ENCODE measurements at places on chromosomes 1 and 21.

DNA sequence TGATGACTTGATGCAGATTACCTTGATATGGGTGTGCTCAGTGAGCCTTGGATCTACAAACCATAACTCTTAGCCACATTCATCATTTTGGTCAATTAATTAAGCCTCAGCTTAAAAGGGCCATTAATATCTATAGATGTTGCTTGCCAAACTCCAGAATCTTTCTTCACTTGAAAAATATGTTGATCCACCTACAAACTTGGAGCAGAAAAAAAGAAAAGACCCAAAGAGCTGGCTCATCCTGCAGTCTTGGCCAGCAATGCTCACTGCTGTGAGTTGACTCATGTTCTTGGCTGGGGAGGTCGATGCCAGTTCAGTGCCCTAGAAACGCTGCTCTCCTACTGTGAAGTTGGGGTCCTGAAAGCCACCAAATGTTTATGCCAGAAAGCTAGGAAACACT, 75.4 kb downstream of the DPT start:
- no peak for DNase-seq

DNA sequence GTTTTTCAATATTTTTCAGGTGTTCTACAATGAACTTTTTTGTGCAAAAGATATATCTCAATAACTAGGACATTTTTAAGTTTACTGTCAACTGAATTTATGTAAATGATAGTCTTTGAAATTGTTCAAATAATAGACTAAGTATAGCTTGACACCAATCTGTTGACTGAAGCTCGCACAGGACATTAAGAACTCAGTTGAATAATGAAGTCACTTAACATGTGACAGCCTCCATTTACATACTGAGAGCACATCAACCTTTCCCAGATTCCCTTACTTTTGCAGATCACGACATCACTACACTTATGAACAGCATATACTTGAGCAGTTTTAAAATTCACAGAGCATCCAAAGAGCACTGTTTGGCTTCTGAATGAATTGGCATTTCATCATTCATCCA, 268.2 kb downstream of the LRRC7 start:
- DNase-seq, result no peak

DNA sequence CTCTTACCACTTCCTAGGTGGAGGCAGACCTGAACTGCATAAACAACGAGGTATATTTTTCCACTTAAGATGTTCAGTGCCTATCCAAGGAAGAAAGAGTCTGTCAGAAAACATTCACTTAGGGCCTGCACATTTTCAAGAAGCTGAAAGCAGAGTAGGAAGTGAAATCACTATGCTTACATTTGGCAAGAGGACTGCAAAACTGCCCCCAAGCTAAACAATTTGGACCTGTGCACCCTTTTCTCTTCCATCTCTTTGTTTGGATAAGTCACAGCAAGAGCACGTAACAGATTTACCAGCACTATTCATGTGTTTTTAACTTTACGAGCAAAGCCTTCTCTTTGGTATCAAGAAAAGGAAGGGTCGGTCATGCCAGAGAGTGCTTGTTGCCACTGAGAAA, 13.2 kb upstream of the BEND5 start:
- DNase-seq, result no peak

DNA sequence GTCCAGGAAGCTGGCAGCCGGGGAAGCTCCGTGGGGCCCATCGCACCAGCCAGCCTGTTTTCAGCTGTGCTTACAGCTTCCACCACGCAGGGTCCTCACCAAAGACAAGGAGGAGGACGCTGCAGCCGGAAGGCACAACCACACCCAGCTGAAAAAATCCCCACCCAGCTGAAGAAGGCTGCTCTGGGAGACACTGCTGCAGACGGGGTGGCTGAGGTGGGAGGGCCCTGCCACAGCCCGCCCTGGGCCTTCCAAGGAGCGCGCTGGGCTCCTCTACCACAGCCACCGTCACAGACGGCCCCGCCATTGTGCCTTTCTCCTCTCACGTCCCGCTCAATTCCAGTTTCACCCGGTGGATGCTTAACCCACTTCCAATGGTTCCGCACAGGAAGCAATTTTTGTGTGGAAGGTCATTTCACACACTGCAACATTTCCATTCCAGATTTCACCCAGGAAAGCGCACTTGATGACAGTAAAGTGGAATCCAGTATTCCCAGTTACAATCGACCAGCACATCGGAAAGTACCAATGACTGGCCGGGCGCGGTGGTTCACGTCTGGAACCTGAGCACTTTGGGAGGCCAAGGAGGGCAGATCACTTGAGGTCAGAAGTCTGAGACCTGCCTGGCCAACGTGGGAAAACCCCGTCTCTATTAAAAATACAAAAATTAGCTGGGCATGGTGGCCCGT, 47.9 kb downstream of the NPHP4 start:
- no peak for DNase-seq

- no peak for DNase-seq
Measured at GRCh38 chr1:20355828-20356735, 65.4 kb downstream of the VWA5B1 start.

- DNase-seq, result no peak
Measured at GRCh38 chr1:24048205-24048869, 63.6 kb downstream of the MYOM3 start.

DNA sequence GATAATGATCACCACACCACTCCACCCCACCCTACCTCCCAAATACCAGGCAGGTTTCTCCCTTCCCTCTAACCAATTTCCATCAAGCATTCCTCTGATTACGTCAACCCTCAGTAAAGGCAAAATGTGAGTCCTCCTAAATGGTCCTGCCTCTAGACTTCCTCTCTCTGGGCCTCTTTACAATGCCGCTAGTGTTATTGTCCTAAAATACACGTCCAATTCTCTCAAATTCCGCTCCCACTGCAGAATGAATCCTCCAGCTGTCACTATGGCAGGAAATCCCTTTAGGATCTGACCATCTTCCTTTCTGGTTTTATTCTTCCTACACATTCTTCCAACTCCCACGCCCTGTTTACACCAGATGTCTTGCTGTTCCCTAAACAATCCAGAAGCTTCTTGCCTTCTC, 68.7 kb downstream of the DEGS1 start:
- DNase-seq, result no peak

- no peak for DNase-seq
Measured at GRCh38 chr1:1627829-1628753, 3.9 kb upstream of the MMP23B start.

DNA sequence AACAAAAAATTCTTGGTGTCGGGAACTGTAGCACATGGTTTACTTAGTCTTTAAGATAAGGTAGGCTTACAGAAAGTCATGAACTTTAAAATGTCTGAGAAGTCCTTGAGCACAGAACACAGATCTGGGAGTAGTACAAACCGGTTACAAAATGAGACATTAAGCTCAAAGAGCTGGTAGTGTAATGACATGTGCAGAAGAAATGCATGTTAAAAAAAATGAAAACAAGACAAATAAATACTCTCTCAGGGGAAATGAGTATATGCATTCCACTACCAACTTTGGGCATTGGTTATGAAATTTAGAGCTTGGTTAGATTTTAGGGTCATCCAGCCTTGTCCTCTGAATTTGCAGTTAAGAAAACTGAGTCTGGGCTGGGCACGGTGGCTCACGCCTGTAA, 91.5 kb upstream of the F3 start:
- DNase-seq, result no peak

DNA sequence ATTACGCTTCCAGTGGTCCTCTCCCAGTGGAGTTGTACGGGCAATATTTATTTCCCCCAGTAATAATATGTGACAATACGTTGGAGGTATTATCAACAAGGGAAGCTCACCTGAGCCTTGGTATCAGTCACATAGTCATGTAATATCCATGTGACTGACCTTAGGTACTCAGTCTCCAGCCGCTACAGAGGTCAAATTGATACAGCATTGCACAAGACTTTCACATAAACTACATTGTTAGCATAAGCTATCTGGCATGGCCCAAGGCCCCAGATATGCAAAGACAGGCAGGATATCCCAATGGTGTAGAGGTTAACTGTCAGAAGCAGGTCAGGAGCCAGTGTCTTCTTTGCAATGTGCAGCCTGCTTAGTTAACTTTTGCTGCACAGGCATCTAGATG, 15.3 kb upstream of the CHIT1 start:
- DNase-seq, result no peak

DNA sequence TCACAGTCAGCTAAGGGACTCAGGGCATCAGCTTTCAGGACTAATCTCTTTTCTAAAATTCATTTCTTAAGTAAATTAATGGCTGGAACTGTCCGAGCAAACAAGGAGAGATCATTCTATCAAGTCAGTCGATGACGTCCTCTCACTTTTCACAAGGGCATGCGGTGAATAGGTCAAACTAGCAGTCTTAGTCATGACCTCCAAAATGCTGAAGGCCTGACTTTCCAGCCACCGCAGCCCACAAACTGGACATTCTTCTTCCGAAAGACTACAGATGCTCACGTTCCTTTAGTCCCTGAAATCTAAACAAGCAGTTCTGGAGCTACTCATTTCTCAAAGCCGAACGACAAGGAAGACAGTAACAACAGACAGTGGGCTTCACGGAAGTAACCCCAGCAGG, 127.9 kb downstream of the TIAM1 start:
- no peak for DNase-seq

GRCh38 chr1:16082283-16083038, 9.0 kb upstream of the FAM131C start:
- no peak for DNase-seq
